ENCODE measurements at places on chromosomes 1 and 21.

DNA sequence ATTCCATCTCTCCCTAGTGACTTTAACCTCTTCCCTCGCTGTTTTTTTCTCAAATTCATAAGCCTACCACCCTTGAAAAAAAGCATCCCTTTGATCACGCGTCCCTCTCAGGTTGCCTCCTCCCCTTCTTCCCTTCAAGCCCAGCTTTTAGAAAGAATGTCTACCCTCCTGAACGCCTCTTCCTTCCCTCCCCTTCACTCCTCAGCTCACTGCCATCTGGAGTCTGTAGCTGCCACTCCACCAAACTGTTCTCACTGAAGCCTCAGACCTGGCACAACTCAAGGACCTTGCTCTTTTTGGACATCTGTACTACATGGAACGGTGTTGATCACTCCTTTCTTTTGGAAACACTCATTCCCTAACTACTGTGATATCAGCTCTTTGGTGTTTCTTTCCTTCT lies 80.6 kb downstream of the SLC25A24 start:
- no peak for DNase-seq

DNA sequence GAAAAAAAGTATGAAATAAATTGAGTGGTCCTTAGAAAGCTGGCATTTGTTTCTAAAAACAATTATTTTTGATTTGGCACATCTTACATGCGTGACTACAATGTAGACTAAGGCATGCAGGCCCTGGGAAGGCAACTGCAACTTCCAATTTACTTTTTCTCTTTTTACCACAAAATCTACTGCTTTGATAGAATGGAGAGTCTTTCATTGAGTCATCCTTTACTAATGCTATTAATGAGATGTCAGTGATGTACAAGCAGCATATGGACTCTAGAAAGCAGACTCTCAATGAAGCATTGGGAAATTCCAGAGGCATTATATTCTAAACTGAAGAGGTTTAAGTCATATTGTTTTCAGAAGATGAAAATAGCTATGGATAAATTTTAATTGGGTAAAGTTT lies 29.6 kb upstream of the PRRX1 start:
- DNase-seq: no peak

DNA sequence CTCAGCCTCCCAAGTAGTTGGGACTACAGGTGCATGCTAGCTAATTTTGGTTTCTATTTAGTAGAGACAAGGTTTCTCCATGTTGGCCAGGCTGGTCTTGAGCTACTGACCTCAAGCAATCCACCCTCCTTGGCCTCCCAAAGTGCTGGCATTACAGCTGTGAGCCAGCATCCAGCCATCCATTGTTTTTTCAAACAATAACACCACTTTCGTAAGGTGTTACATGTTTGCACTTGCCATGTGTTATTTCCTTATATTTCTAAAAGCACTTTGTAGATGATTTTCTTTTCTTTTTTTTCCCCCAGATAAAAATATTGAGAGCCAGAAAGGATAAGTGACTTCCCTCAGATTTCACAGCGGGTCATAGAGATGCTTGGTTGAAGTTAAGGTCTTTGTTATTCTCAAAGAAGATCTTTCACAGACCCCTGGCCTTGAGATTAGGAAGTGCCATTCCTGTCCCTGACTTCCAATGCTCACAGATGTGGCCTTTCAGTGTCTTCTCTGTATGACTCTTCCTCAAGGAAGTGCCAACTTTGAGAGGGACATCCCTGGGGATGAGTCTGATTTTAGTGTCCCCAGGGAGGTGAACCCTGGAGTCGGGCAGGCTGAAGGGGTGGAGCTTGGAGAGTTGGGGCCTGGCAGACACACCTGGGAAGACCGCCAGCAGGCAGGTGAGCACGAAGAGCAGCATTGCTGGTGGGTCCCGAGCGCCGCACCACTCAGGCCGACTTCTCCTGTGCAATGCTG lies 6.3 kb downstream of the PIGR start:
- no peak for DNase-seq

GRCh38 chr1:18913065-18913835 lies 10.9 kb upstream of the ALDH4A1 start:
- DNase-seq: no peak

- DNase-seq: no peak
Measured at GRCh38 chr1:102163799-102164198, 167.1 kb upstream of the OLFM3 start.

GRCh38 chr1:57423135-57423655 lies 665 bp downstream of the DAB1 start:
- DNase-seq: no peak

- no peak for DNase-seq
Measured at GRCh38 chr1:26684763-26685508, 10.9 kb upstream of the ARID1A start.

DNA sequence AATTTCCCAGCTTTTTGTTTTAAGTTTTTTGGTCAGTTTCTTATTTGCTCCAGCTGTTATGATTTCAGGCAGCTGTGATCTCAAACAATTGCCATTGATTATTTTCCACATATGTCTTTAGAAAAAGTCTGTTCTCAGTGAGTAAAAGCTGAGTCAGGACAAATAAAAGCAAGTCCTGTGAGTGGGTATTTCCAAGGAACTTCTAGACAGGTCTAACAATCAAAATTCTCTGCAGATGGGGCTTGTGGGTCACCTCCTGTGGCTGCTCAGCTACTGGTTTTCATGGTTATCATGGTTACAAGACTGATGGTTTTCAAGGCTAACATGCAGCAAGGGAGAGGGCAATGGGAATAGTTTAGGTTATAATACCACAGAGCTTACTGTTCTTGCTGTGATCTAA lies 585.7 kb downstream of the LMO4 start:
- no peak for DNase-seq

DNA sequence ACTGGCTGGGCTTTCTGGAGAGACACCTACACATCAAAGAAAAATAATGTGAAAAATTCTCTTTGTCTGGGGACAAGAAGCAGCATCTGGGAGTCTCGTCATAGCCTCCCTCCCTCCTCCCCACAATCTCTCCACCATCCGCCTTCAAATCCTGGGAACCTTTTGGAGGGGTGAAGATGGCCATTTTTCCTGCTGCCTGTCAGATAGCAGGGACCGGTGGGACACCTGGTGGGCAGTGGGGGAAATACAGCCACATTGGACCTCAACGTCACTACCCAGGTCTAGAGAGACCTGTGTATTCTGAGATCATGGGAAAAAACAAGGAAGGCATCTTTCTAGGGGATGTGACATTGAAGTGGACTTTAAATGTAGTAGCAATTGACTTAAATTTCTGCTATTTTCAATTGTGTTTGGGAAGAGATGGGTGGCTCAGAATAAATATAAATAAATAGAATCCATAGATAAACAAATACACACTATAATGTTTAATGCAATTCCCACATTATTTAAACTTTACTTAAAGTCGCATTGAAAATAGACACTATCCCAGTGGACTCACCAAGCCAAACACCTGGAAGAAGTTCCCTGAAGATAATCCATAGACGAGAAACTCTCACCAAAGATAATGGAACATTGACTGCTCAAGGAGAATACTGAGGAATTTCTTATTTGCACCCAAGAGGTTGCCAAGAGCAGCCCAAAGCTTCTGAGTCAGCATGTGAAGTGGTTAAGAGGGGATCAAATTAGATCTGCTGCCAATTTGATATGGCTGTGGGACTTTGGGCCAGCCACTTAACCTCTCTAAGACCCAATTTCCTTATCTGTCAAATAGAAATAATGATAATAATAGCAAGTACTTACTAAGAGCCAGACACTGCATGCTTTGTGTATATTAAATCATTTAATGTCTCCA lies 147.6 kb upstream of the CAMK1G start:
- peak; percentile 21 for DNase-seq

DNA sequence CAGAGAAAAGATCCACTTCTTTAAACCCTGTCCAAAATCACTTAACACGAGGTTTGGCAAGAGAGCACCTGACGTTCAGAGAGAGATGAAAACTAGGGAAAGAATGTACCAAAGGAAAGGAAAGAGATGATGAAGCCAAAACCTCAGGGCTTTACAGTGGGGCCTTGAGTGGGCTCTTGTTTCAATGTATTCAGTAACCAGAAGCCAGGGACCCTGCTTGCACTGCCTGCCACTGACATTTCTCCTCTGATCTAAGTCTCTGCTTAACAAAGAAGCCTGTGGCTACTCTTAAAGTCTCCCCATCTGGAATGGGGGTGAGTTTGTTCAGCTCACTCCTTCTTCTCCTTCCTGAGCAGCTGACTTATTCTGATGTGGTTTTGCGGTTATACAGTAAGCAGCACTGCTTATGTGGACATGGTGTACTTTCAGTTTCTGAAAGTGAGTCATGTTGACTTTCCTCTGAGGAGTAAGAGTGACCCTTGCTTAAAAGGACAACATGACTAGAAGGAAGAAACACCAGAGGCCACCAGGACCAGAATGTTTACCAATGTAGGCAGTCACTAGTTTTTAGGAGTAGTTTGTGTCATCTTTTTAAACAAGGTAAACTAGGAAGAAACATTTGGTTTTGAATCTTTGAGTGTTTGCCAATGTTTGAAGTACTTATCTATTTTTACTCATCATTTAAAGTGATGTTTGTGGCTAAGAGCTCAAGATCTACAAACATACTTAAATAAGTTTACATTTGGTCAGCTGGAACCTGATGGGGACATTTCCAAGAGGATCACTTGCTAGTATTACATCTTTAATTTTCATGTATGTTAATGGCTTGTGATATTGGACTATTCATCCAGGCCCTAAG lies 87.4 kb downstream of the FASLG start:
- no peak for DNase-seq

- no peak for DNase-seq
Measured at GRCh38 chr1:235030919-235031596, 97.6 kb downstream of the TOMM20 start.

DNA sequence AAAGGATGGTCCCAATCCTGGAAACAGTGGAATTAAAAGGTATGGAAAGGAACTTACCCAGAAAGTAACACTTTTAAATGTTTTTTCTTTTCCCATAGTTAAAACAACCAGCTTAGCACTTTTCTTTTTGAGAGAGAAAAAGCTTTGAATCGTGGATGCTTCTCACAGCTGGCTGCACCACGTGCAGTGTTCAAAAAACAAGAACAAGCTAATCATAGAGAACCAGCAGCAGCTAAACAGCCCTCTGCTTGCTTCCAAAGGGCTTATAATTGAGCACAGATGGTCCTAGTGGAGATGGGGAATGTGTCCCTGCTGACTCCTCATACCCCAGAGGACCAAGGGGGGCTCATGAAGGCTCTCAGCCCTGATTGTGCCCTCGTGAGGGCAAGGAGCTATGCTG lies 26.4 kb downstream of the UTP25 start:
- no peak for DNase-seq

GRCh38 chr1:76799700-76800099 lies 67.6 kb upstream of the ST6GALNAC5 start:
- DNase-seq: no peak

DNA sequence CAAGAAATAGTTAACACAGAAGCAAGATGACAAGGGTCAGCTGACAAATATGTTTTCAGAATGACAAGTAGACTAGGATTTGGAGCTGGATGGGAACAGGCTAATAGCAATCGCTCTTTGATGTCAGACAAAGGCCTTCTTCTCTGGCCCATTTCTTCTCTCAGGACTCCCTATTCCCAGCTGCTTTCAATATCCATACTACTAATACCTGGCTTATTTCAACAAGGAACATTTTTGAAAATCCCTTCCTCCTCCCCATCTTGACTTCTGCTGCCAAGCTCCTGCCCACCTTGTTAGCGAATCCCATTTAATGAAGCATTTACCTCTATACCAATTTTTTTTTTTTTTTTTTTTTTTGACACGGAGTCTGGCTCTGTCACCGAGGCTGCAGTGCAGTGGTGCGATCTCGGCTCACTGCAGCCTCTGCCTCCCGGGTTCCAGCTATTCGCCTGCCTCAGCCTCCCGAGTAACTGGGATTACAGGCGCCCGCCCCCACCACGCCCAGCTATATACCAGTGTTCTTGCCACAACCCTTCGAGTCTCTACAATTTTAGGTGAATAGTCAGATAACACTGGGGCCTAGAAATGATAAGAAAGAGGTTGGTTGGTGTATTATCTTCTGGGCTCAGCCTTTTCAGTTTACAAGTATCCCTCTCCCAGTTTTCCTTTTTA lies 68.4 kb downstream of the MACF1 start:
- DNase-seq: no peak

DNA sequence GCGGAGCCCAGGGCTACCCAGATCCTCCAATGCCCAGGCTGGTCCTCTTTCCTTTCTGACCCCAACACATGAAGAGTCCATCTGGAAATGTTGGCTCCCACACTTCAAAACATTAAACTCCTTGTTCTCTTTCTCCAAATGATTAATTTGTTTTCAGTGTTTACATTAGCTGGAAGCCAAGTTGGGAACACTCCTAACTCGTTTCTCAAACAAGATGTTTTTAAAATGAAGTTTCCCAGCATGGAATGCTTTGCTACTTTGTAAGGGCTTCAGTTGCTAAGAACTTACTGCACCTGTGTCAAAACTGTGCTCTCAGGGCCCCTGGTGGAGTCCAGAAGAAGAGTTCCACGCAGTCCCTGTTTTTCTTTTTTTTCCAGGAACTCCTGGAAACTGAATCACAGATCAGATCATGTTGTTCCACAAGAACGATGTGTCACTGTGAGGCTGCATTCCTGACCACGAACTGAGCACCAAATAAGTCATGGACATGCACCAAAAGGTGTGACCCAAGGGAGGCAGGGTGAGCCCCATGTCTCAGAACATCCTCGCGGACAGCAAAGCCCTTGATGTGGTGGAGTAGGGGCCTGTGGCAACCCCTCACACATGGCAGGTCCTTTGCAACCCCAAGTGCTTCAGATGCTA lies 257.3 kb downstream of the KCNJ6 start:
- DNase-seq: no peak

GRCh38 chr1:27568300-27569087 lies 35.5 kb downstream of the AHDC1 start:
- DNase-seq: peak; percentile 80

GRCh38 chr1:63714482-63714760 lies 59.4 kb upstream of the ROR1 start:
- DNase-seq: no peak

GRCh38 chr1:69572921-69573320 lies 5.2 kb downstream of the LRRC7 start:
- DNase-seq: no peak

DNA sequence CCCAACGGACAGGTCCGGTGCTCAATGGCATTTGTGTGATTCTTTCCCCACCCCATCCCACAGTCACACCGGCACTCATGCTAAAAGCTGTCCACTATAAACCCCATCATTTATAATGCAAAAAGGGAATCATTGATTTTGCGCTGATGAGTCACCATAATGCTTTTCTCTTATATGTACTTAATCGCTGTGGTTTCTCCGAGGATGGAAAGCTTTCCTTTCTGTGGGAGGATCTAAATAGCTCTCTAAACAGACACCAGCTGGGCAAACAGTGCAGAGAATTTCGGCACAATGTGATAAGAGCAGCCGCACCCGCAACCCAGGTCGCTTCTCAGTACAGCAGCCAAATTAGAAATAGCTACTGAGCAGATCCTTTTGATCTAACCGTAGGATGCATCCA lies 85.6 kb downstream of the SETD4 start:
- peak; percentile 72 for DNase-seq

GRCh38 chr1:43705334-43705733 lies 2.0 kb upstream of the ST3GAL3 start:
- DNase-seq: no peak

DNA sequence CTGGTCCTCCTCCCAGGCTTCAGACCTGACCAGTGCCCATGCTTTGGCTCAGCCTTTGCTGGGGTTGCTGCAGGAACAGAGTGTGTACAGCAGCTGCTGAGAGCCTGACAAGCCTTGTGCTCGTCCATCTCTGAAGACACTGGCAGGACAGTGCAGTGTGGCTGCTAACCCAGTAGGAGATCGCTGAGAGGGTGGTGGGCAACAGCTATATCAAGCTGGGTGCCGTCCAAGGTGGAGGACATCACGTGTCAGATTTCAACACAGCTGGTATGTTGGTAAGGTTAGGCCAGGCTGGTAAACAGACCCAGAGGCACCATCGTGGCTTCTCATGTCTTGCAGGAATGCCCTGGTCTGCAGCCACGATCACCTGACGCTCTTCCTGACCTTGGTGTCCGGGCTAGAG lies 17.9 kb upstream of the SLC25A34 start:
- DNase-seq: no peak

Data from NCI-H187 (cell line).